Naive thymus-derived CD4-positive, alpha-beta T cell (primary cell): ENCODE measurements at places on chromosomes 6 and 20. TPM values are rescaled to one million over a fixed set of nuclear protein-coding genes. Genes with fewer than 3 reads are reported as not detected.

DNA sequence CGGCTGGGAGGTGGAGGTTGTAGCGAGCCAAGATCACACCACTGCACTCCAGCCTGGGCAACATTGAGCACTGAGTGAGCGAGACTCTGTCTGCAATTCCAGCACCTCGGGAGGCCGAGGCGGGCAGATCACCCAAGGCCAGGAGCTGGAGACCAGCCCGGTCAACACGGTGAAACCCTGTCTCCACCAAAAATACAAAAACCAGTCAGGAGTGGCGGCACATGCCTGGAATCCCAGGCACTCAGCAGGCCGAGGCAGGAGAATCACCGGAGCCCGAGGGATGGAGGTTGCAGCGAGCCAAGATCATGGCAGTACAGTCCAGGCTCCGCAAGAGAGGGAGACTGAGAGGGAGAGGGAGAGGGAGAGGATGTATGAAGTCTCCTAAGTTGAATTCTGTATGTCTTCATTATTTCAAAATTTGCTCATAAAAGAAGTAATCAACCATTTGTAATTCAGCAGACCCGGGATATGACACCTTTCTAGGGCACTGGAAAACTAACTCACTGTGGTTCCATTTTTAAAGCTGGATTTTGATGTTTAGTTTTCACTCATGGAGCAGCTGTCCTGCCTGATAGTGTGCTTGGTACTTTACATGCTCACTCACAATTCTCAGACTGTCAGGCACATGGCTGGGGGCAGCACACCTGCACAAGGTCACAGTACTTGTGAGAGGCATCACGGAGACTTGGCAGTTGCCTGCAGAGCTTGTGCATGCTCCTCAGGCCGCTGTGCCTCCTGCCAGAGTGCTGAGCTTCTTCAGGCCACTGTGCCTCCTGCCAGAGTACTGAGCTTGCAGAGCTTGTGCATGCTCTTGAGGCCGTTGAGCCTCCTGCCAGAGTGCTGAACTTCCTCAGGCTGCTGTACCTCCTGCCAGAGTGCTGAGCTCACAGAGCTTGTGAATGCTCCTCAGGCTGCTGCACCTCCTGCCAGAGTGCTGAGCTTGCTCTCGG is 106.2 kb downstream of the ERMARD start:
- no peak for DNase-seq

DNA sequence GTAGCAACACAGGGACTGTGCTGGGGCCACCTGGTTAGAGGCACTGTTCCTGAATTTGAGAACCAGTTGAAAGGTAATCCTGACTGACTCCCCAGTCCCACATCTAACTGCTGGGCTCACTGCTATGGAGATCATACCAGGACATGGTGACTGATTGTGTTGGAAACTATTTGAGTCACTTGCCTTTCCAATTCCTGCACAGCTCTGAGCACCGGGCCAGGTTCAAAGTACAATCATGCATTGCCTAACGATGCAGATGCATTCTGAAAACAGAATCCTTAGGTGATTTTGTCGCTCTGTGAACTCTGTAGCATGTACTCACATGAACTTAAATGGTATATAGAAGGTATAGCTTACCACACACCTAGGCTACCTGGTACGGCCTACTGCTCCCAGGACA is 215.3 kb downstream of the BMP7 start:
- DNase-seq: no peak

- DNase-seq: no peak
Observed at GRCh38 chr6:3913077-3913957, 64.1 kb downstream of the FAM50B start.

DNA sequence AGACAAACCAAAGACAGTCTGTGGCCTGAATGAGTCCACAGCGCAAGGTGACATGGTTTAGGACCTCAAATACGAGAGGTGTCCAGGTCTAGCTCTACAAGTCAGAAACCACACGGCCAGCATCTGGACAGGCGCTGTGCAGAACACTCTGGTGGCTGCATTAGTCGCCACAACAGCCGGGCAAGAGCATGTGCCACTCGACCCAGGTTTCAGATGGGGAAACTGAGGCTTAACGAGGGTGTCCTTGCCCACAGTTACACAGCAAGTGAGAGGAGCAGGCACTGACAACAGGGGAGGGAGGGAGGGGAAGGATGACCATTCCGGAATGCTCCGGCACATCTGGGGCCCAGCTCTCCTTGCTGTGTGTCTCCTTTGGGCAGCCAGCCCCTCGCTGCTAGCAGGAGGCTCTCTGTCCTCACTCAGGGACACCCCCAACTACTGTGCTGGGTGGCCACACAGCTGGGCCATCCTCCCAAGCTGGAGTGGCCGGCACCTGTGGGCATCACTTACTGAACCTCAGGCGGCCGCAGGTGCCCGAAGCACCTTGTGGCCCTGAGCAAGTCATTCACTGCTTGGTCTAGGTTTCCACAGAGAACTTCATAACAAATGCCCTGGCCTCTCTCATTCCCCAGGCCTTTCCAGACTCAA is 6.6 kb downstream of the DLL1 start:
- DNase-seq: no peak

DNA sequence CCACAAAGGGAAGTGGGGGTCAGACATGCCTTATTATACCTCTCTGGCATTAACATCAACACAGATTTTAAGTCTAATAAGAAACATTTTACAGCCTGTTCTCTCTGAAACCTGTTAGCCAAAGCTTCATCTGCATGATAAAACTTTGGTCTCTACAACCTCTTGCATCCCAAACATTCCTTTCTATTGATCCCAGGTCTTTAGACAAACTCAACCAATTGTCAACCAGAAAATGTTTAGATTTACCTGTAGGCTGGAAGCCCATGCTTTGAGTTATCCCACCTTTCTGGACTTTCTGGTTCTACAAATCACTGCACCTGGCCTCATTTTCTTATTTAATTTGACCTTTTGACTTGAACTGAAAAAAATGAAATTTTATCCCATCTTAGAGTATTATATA is 20.8 kb downstream of the MCM8 start:
- no peak for DNase-seq

DNA sequence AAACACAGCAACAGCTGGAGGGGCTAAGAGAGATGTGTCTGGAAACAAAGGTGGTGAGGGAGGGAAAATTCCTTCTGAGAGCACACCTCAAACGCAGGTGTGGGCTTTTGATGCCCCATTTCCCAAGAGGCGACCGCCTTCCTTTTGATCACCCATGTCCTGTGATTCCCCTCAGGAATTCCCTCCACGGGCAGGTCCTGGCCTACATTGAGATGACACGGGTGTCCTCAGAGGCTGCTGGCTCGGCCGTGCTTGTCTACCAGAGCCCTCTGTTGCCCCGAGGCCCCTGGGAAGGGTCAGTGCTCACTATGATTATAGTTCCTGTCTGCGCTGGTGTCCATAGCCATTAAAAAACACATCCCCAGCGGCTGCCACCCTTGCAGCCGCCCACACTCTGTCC is 242.6 kb downstream of the TFAP2C start:
- no peak for DNase-seq

DNA sequence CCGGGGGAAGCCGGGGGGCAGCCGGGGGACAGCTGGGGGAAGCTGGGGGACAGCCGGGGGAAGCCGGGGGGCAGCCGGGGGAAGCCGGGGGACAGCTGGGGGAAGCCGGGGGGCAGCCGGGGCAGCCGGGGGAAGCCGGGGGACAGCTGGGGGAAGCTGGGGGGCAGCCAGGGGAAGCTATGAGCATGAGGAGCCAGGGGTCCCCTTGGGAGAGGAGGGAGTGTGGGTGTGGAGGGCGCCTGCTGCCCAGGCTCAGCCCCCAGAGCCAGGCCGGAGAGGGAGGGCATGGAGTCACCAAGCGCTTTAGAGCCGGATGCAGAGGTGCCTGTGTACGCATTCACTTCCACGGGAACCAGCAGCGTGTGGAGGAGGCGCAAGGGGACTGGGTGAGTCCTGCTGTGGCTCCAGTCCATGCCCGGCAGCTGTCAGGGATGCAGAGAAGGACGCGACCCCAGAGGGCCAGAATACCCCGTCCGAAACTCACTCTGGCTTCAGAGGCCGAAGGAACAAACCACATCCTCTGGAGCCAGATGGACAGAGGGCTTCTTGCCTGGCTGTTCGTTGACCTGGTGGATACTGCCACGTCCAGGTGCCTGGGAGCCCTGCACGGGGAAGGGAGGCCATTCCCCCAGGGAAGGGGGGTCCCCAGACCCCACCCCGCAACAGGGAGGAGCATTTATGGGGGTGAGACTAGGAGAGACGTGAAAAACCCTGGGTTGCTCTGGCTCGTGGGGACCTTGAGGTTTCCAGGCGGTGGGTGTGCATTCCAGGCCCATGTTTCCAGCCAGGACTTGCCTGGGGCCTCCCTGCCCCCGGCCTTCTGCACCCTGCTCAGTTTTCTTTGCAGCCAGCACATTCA is 26.5 kb upstream of the DACT2 start:
- DNase-seq: no peak

DNA sequence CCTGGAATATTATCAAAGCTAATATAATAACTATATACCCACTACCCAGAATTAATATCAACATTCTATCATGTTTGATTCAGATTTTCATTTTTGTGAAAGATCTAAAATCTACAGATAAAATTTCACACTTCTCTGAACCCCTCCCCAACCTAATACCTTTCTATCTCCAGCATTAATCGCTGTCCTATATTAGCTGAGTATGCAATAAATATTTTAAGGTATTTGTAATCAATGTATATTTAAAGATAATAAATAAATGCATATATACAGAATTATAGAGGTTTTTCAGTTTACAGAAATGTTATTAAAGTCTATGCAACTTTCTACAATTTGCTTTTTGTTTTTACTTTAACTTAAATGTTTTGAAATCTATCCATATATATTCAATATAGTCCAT is 156.7 kb upstream of the NRSN1 start:
- DNase-seq: no peak

DNA sequence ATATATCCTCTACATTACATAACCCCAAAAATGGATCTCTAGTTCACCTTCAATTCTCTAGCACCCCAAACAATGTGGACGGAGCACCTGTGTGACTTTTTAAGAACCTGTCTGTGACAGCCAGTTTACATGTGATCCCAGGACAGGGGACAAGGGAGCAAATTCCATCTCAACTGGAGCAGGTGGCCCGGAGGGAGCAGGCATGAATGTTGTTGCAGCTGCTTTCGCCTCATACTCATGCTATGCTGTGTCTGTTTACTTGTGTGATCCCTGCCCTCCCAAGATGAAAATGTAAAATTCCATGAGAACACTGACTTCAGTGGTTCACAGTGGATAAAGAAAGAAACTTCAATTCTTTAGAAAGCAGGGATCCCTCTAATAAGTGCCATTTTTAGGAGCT is 600.3 kb downstream of the CDH26 start:
- no peak for DNase-seq

- no peak for DNase-seq
Observed at GRCh38 chr20:64116541-64117431, 9.4 kb upstream of the NPBWR2 start.

- DNase-seq: no peak
Observed at GRCh38 chr6:30315156-30315555, 11.6 kb upstream of the TRIM39 start.

Gene C20orf141
- not detected for polyA plus RNA-seq

Gene SNAP91
- polyA plus RNA-seq: not detected

Gene MYCT1
- polyA plus RNA-seq: not detected

Gene POPDC3
- not detected for polyA plus RNA-seq

Gene COMMD7
- polyA plus RNA-seq: 141 TPM
